ENCODE measurements at places on chromosomes 4 and X.

- no peak for DNase-seq
Measured at GRCh38 chr4:173025131-173025530, 143.5 kb upstream of the GALNT7 start.

DNA sequence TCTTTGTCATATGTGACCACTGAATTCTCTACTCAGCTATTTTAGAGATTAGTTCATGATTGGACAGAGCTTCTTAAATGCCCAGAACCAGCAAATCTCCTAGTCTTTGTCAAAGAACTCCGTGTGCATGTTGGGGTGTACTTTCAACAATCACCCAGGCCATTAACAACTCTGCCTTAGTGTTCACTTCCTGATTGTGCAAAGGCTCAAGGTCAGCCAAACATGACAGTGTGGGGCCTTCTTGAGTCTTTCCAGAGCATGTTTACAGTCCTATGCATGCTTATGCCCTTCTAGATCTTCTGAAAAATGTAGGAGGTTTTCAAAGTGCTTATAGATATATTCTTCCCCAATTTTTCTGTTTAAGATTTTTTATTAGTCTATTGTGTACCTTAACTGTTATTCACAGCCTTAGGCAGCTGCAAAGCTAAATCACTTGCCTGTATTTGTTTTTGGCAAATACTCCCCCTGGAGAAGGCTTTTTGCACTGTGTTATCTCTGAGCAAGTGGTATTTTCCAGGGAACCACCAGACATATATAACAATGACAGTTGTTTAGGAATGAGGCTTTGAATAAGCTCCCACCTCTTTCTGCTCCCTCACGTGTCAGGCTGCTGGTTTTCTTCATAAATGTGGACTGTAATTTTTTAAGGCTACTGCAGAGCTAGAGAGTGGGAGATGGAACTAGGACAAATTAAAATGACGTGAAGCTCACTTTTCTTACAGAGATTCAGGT lies 24.0 kb upstream of the DRP2 start:
- no peak for DNase-seq

DNA sequence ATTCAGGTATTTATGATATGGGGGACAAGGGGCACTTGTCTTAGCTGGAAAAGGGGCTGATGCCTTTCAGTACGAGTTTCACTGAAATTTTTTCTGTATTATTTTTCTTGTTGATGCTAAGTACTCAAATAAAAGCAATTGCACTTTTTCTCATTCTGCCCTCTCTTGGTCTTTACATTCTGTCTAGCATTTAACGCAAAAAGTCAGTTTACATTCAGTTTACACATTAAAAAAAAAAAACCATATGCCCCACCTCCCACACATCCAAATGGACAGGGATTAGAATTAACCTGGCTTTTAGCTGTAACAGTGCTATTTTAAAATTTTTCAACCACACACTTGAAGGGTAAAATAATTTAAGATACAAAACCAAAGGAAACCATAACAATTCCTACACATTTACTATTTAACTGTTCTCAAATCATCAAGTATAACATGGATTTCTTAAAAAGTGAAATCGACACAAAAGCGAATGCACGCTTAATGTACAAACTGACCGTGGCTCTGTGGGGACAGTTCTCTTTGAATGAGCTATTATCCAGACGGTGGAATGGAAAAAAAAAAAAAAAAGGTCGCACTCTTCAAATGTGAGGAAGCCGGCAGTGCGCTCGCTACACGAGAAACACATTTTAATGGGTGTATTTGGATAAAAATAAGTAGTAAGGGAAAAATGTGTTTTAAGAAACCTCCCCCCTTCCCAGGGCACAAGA lies 1.4 kb downstream of the AMMECR1 start:
- DNase-seq, result no peak

GRCh38 chrX:16892504-16893362 lies 22.6 kb upstream of the RBBP7 start:
- peak; percentile 70 for DNase-seq

- no peak for DNase-seq
Measured at GRCh38 chr4:98746530-98746929, 88.1 kb upstream of the TSPAN5 start.

DNA sequence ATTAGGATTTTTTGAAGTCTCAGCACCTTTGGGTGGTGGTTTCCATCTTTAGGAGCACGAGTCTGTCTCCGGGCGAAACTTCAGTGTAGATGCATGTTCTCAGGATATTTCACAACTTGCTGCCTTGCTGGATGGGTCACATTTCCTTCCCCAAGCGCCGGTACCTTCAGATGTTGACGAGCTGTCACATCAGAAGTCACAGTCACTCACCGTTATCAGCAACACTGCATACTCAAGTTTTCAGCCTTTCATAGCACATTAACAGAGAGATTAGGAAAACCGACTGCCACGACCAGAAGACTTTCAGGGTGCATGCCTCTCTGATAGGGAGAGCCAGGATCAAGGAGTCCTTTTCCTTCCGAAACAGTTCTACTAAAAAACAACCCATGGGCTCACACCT lies 77.8 kb downstream of the SHROOM2 start:
- no peak for DNase-seq

- no peak for DNase-seq
Measured at GRCh38 chrX:35700121-35700520, 98.0 kb upstream of the MAGEB16 start.

DNA sequence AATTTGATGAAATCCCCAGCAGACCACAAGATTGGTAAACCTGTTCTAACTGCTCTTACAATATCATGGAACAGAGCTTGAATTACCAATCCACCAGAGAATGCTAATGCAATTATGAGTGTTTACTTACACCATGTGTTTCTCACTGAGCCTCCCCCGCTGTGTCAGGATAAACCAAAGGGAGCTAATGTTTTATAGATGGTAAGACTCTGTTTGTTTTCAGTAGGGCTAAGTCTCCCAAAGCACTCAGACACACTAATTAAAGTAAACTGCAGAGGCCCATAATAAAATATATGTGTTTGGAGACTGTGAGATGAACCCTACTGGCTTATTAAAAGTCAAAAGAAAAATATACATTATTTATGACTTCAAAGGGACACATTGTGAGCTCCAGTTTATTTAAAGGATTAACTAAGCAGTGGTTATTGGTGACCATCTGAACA lies 261.7 kb upstream of the FAM241A start:
- no peak for DNase-seq

- DNase-seq, result no peak
Measured at GRCh38 chr4:1384675-1385372, 21.4 kb downstream of the NKX1-1 start.

GRCh38 chrX:110310000-110310790 lies 7.7 kb downstream of the AMMECR1 start:
- DNase-seq, result no peak

DNA sequence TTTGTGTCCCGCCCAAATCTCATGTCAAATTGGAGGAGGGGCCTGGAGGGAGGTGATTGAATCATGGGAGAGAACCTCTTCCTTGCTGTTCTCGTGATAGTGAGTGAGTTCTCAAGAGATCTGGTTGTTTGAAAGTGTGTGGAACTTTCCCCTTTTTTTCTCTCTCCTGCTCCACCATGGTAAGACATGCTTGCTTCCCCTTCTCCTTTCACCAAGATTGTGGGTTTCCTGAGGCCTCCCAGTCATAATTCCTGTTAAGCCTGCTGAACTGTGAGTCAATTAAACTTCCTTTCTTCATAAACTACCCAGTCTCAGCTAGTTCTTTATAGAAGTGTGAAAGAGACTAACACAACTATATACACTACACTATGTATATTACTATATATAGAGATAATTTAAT lies 697.8 kb upstream of the HS3ST1 start:
- no peak for DNase-seq

DNA sequence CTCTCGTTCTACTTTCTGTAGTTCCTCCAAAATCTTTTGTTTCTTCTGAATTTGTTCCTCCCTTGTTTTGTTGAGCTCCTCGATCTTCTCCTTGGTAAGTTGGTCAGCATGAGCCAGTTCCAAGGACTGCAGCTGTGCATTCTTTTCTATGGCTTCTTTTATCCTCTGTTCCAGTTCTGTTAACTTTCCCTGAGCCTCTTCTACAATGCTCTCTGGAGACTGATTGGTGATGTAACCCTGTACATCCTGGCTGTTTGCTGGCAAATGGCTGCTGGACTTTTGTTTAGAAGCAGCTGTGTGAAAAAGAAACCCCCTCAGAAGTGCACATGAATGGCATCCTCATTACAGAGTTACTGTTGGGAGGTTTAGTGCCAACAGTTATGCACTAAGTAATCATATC lies 70.5 kb upstream of the COX18 start:
- no peak for DNase-seq

GRCh38 chr4:170059421-170059820 lies 30.3 kb downstream of the AADAT start:
- no peak for DNase-seq

GRCh38 chr4:98583265-98583664 lies 75.1 kb downstream of the TSPAN5 start:
- DNase-seq, result no peak

DNA sequence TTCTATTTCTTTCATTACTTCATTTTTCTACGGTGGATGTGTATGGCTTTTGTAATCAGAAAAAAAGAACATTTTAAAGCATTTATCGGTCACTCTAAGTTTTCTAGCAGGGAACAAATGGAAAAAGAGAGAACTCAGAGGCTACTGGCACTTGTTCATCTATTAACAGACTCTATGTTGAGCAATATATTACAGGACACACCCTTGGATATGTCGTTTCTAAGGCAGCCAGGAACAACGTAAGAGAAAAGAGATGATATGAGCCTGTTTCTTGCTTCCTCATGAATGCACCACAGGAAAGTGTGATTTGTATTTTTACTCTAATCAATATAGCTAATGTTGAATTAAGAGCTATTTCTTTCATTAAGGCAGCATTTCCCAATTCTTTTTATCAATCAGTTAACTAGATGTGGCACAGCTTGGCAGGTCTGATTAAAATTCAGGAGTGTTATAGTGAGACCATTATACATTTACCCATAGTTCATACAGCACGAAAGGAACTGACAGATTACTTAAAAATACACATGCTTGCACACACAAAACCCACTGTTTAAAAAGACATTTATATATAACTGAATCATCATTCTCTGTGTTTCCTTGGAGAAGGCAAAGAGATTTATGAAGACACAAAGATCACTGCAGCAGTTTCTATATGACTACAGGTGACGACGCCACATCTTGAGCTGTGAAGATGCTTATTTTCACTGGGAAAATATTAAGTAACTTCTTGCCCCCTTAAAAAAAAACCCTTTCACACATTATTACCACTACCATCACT lies 13.0 kb downstream of the RAB9B start:
- no peak for DNase-seq

DNA sequence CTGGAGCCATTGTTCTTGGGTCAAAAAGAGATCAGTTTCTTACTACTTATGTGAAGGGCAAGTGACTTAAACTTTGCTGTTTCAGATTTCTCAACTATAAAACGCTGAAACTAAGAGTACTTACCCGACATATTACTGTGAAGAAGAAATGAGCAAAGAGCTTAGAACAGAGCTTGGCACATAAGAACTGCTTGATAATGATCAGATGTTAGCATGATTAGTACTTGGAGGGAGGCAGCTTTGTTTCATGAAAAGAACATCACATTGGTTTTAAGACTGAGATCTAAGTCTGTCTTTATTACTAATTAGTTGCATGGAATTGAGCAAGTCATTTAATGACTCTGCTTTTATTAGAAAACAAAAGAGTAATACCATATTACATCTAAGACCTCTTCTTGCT lies 169.1 kb downstream of the ARHGAP24 start:
- DNase-seq, result no peak

GRCh38 chr4:60897415-60897814 lies 302.7 kb upstream of the ADGRL3 start:
- no peak for DNase-seq

GRCh38 chr4:53852343-53852742 lies 212.1 kb downstream of the CHIC2 start:
- DNase-seq, result no peak

DNA sequence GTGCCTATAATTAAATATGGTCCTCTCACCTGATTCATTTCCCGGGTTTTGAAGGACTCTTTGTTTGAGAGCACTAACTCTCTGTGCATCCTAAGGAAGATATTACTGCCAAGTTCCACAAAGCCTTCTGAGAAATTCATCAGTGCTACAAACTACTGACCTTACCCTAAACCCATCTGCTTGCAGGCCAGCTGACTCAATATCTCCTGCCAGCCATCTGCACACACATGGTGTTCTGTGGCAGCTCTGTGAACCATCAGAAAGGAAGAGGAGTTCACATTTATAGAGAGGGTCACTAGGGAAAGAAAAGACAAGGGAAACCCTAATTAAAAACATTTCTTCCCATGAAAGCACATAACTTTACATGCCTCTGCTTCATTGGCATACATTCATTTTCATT lies 156.7 kb downstream of the ATP10D start:
- no peak for DNase-seq

- no peak for DNase-seq
Measured at GRCh38 chr4:67087897-67088296, 457.4 kb downstream of the CENPC start.

DNA sequence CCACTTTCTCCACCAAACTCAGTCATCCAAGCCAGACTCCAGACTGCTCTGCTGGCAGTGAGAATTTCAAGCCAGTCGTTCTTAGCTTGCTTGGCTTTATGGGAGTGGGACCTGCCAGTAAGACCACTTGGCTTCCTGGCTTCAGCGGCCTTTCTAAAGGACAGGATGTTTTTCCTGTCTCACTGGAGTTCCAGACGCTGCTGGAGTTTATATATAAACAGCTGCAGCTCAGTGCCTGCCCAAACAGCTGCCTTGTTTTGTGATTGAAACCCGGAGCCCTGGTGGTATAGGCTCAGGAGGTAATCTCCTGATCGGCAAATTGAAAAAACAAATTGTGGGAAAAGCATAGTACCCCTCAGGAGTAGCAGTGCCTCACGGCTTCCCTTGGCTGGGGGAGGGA lies 1165.8 kb upstream of the ADGRL3 start:
- DNase-seq, result no peak

DNA sequence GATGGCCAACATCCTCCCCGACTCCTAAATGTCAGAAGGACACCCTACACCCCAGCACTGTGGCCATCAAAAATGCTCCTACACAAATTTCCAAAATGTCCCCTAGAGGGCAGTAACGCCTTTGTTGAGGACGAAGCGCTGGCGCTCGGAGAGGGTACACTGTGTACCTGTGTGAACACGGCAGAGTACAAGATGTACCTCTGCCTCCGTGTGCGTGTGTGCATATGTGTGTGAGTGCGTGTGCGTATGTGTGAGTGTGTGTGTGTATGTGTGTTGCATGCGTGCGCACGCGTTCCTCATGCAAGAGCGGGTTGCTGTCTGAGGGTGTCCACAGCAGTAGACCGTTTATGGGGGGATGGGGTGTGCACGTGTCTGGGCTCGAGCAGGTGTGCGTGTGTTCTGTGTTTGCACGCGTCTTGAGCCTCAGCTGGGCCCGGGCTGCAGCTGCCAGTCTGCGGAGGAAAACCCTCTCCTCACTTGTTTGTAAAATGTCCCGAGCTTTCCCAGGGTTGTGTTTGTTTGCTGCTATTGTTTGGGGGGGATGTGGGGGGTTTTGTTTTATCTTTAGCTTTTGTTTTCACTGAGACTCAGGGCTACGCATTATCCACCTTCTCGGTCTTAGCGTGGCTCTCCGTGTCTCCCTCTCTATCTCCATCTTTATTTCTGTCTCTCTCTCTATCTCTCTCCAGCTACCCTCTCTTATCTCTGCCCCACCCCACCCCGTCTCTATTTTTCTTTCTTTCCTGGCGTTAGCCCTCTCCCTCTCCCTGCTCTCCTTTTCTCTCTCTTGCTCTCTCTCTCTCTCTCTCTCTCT lies 10.4 kb upstream of the TSPYL2 start:
- DNase-seq, result no peak

GRCh38 chrX:4547213-4547836 lies 833.9 kb upstream of the PRKX start:
- peak; percentile 61 for DNase-seq

All from renal cortex interstitium (tissue), 15 donors.